ENCODE measurements at places on chromosomes 7 and 10.

DNA sequence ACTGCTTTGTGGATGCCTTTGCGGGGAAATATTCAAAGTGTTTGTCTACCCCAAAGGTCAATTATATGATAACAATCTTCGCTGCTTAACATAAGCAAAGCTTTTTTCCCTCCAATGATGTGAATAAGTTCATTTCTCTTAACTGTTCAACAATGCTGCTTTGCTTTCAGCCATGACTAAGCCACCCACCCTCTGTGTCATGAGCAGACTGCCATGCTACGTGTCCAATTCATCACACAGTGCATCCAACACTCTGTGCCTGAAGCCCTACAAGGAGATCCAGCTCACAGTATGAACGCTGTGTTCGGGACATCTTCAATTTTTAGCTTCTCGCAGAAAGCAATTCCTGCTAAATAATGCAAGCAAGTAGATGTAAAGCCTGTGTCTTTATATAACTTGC, 5.7 kb upstream of the TAS2R40 start:
- no peak for DNase-seq

DNA sequence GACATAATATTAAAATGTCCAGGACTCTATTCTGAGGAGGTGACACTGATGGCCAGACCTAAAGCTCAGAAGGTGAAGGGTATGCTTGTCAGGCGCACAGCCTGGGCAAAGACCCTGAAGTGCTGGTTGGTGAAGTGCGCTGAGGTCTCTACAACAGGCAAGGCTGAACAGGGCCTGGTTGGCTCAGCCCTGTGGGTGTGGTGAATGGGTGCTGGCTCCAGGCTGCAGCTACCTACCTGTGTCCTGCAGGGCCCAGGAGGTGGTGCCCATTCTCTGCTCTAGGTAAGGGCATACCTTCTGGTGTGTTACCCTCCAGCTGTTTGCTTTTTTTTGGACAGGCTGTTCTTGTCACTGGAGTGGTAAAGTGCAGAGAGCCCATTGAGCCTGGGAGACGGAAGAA, 85.1 kb downstream of the RAMP3 start:
- DNase-seq: no peak

DNA sequence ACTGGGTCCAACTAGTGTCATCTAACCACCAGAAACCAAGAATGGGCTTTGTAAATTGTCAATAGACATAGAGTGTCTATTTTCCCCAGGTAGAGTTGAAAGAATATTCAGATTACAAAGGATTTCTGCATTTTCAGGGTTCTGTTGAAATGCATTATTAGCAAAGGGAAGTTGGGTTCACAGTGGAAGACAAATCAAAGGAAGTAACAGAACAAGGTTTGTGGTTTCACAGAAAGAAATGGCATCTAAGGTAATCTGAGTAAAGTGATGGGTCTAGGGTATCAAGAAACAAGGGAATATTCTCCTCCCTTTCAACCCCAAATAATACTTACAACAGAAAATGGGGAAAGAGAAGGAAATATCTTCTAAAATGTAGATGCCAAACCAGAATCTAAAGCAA, 25.8 kb downstream of the CEP41 start:
- DNase-seq: no peak

DNA sequence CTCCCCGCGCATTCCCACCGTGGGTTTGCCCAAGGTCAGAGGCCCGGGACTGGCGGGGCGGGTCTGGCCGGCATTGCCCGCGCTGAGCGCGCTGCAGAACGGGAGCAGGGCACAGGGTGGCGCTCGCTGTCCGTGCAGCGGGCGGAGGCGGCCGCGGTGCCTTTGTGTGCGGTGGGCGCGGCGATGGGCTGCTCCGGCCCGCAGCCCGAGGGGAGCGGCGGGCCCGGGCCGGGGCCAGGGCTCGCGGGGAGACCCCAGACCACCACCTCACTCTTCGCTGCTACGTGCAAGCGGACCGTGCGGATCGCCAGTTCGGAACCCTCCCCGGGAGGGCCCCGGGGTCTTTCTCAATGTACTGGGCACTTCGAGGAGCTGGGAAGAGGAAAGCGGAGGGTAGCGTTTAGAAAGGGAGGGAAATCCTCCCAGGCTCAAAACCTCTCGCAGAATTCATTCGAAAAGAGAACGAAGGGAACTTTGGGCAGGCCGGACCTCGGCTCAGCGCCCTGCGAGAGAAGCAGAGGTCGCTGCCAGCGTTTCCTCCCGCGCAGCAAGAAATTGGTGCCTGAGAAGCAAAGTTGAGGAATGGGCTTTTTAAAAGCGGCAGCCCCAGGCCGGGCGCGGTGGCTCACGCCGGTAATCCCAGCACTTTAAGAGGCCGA, 8.5 kb downstream of the SP8 start:
- DNase-seq: no peak
